ENCODE measurements at places on chromosomes 1 and 21.

- DNase-seq, result no peak
Observed at GRCh38 chr1:224406216-224406615, 28.4 kb downstream of the WDR26 start.

DNA sequence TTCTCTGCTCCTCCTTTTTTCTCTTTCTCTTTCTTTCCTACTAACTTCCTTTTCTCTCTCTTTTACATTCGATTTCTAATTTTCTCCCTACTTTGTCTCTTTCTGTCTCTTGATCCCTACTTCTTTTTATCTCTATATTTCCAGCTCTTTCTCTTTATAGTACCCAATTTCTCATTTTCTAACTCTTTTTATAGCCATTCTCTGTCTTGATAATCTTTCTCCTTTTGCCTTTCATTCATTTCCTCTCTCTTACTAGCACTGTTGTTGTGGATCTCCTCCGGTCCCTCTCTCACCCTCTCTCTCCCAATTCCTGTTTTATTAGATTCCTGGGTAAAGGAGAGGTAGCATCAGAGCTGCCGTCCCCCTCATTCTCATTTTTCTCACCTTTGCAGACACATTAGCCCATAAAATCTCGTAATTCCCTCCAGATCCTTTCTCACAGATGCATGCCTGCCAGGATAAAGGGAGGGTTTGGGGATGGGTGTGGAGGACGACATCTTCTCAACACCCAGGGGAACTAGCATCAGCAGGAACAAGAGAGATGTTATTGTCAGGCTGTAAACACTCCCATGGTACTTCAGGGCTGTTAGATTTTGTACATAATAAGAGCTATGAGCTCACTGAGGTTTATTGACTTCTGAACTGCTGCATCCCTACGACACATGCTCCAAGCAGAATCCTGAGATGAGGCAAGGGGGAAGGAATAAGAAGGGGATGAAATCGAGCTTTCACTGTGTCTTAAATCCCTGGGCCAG lies 159.0 kb upstream of the GALNT2 start:
- no peak for DNase-seq

- no peak for DNase-seq
Observed at GRCh38 chr1:115457289-115457688, 119.2 kb upstream of the NGF start.

- no peak for DNase-seq
Observed at GRCh38 chr1:173573596-173573995, 29.3 kb downstream of the SLC9C2 start.

- no peak for DNase-seq
Observed at GRCh38 chr1:190168116-190168892, 309.4 kb downstream of the BRINP3 start.

DNA sequence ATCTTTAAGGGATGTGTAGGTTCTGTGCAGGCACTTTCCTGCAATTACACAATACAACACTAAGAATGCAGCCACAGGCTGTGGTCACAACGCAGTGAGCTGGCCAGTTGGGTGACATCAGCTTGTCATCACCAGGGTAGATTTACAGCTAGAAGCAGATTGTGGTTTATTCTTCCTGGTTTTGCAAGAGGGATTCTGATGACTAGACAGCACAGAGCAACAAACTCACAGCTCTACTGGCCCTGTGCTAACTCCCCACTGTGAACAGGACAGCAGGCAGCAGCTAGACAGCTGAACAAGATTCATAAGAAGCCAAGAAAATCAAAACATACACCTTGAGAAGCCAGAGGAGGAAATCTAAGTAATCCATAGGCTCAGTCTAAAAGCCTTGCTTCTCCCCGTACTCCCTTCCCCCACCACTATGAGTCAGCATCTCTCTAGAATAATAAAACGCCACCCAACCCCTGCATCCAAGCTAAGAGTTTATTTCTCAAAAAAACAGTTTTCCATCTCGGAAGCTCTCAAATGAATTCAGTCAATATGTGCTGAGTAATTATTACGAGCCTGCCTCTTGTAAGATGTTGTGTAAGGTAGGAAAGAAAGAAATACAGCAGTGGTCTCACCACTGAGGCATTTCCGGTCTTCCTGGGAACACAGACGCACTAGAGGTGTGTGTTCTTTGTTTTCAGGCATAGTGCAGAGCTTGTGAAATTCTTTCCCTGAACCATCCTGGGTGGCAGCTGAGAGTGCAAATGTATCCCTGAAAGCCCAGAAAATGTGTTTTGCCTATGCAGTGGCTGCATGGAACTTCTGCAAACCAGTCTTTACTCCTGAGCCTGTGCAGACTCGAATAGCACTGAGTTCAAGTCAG lies 162.8 kb downstream of the NTPCR start:
- peak; percentile 96 for DNase-seq

DNA sequence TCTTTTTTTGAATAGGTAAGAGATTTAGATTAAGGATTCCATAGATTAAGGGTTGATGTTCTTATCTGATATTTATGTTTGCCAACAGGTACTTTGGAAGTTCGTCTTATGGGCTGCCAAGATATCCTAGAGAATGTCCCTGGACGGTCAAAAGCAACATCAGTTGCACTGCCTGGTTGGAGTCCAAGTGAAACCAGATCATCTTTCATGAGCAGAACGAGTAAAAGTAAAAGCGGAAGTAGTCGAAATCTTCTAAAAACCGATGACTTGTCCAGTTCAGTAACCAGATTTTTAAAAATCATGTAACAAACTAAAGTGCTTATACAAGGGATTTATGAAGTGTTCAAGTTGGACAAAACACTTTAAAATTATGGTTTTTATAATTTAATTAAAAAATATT lies 100.5 kb downstream of the PKN2 start:
- no peak for DNase-seq

DNA sequence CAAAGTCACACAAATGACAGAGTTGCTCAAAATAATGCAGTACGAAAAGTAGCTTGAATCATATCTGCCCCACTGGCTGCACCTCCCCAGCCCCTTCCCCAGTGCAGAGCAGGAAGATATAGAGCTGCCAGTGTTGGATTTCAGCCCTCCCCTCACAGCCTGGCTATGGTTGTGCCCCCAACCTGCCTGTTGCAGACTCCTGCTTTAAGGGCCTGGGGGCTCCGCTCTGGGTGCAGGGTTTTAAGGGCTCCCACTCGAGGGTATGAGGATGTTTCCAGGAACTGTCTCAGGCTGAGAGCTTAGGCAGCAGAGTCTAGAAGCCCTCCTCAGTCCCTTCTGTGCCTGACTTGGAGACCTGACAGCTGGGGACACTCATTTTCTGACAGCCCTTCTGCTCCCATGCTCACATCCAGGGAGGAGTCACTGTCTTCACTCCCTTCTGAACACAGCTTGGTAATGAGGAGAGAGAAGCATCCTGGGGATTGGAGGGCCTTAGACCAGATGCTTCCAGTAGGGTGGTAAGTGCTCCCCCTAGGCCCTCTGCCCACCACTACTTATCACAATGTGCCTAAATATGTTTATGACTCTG lies 4.6 kb downstream of the S100A9 start:
- no peak for DNase-seq

DNA sequence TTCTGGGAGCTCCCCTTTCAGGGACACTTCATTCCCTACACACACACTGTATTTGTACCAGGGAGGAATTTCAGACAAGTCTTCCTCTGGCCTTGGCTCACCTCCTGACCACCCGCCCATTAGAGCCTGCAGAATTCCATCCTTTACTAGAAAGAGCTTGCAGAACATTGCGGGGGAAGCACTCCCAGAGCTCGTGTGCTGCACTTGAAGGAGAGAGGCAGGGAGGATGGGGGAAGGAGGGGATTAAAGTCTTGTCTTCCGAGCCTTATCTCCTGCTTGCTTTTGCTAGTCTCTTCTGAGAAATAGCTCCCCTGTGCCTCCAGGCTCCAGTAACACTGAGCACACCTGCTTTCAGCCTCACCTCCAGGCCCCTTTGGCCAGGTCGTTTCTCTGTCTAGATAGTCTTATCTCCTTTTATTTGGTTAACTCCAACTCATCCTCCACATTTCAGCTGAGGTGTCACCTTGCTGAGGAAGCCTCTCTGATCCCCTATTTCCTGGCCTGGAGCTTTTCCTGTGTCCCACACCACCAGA lies 62.0 kb downstream of the PCNX2 start:
- DNase-seq, result no peak

GRCh38 chr1:205137901-205138300 lies 16.1 kb upstream of the RBBP5 start:
- DNase-seq, result no peak

DNA sequence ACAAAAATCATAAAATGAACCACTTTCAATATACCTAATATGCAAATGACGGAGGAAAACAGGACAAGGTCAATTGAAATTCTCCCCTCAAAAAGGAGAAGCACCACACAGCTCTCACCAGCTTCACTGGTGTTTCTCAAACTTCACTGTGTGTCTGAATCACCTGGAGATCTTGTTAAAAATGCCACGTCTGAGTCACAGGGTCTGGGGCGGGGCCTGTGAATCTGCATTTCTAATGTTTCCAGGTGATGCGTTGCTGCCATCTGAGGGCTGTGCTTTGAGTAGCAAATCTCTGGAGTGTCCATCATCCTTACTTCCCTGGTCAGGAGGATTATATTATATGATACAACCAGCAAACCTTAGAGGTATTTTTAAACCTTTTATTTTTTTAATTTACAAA lies 9.0 kb downstream of the CLDN19 start:
- no peak for DNase-seq

GRCh38 chr1:244063498-244063897 lies 12.4 kb downstream of the ZBTB18 start:
- no peak for DNase-seq

DNA sequence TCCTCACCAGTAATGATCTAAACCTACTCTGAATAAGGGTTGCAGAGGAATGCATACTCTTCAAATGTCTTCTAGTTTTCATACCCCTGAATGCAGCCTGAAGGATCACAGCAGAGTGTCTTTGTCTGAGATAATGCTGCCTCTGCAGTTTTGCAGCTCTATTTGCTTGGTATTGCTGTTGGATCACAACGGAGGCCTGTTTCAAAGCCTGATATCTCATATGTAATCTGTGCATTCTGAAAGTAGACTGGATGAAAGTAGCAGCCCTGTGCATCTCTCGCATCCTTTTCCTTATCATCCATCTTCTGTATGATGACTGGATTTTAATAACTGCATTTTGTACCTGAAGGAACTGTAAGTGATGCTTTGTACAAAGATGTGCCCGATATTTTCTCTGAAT lies 34.9 kb upstream of the F13B start:
- DNase-seq, result no peak

DNA sequence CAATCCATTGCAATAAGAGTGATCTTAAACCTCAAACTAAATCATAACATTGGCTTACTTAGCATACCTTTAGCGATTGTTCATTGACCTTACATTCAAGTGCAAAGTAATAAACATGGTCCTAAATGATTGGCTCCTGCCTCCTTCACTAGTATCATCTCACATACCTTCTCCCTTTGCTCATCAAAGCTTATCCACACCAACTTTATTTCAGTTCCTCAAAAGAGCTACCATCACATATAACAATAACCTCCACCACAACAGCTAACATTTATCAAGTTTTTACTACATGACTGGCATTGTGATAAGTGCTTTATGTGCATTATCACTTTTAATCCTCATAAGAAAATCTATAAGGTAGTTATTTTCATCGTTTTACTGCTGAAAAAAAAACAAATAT lies 198.8 kb downstream of the COL24A1 start:
- no peak for DNase-seq

GRCh38 chr21:17495680-17496079 lies 17.2 kb upstream of the CXADR start:
- DNase-seq, result no peak

- no peak for DNase-seq
Observed at GRCh38 chr1:205012391-205013140, 30.4 kb upstream of the CNTN2 start.

All from fibroblast of the conjunctiva (primary cell).